ENCODE measurements at places on chromosomes 12 and 14.

DNA sequence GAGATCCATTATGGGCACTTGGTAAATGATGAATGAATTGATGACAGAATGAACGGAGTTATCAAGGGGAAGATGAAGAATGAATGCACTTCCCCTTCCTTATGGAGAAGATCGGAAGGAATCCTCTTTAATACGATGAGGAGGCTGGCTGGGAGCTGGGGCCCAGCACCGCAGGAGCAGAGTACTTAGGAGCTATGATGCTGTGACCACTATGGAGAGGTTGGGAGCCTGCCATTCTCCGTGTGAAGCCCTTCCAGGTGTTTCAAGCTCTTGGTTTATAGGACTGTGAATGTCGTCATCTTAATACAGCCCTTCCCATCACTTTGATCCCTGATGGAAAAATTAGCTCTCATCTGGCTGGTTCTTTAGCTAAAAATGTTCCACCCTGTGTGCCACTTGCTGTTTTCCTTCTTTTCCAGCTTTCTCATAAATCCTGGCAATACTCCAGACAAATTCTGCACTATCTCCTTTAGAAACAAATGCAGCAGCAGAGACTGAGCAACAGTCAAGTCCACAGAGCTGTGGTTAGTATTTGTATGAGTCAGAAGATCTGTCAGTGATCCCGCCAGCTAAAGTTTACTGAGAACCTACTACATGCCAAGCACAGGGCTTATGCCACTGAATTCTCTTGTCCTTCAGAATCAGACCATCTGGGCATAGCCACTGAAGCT is 263.1 kb upstream of the CRY1 start:
- DNase-seq, result peak; percentile 14

- no peak for DNase-seq
Observed at GRCh38 chr12:110943373-110943772, 23.0 kb upstream of the MYL2 start.

DNA sequence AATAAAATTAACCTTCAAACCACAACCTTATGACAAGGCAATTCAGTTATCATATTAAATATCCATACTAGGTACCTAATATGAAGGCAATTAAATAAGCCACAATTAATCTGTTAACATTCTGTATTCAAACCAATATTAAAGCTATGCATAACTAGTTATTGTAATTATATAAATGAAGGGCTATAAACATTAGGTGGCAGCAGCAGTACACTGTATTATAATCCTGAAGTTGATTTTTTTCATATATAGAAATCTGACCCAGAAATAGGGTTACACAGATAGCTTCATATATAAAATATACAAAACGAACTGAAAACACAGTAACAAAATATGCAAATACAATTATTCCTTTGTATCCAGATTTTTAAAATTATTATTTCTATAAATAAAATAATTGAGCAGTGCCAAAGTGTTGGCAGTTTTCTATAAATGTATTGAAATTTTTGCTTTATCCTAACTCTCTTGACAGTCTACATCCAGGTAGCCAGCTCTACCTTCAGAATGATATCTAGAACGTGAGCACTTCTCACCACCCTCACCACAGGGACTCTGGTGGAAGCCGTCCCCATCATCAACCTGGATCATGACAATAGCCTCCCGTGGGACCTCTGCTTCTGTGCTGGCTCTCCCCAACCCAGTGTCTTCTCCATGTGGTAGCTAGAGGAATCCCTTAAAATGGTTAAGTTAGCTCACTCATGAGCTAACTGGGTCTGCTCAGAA is 136.2 kb downstream of the MED13L start:
- DNase-seq, result no peak

- no peak for DNase-seq
Observed at GRCh38 chr14:99586761-99587459, 17.1 kb downstream of the CCDC85C start.

- DNase-seq, result no peak
Observed at GRCh38 chr14:77674931-77675330, 32.9 kb downstream of the ALKBH1 start.

DNA sequence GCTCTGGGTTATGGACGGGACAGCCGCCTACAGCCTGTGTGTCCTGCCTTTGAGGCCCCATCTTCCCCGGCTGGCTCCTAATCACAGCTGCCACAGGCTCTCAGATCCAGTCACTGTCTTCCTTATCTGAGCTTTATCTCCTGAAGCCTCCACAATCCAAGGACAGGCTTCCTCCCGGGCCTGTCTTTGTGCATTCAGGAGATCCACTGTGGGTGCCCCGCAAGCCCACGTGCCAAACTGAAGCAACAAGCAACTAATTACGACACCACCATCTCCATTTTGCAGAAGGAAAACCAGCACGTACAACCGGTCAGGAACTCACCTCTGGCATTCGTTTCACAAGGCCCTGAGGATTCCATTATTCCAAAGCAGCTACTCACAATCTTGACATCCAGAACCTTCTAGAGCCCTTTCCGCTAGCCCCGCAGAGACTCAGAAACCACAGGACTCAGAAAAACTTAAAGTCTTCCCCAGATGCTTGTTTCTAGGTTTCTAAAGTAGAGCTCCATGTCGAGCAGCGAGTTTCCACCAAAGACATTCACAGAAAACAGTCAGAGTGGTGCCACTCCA is 14.0 kb downstream of the SYNE3 start:
- no peak for DNase-seq

- peak; percentile 9 for DNase-seq
Observed at GRCh38 chr14:92122351-92122677, 545 bp downstream of the CPSF2 start.

DNA sequence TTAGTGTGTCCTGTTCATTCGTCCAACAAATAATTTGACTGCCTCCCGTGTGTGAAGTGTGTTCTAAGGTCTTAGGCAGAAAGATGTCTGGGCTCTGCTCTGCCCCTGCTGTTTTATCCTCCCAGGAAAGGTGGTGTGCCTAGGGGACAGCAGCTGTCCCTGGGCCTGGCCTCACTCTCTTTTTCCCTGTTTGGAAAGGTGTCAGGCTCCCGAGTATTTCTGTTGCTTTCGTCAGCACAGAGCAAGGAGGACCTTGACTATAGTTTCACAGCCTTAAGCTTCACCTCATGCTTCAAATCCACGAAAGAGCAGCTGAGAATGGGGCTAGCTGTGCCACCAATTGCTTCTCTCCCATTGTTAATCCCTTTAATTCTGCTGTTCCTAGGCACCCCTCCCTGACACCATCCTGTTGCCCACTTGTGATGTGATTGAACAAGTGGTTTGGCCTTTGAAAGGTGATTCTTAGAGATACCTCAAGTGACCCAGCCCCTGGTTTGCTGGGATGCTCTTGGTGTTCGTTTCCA is 54.2 kb downstream of the TGFB3 start:
- DNase-seq, result no peak

GRCh38 chr12:2688381-2688931 is 106.3 kb upstream of the FKBP4 start:
- DNase-seq, result no peak

GRCh38 chr12:22037947-22038346 is 8.1 kb upstream of the CMAS start:
- DNase-seq, result no peak

DNA sequence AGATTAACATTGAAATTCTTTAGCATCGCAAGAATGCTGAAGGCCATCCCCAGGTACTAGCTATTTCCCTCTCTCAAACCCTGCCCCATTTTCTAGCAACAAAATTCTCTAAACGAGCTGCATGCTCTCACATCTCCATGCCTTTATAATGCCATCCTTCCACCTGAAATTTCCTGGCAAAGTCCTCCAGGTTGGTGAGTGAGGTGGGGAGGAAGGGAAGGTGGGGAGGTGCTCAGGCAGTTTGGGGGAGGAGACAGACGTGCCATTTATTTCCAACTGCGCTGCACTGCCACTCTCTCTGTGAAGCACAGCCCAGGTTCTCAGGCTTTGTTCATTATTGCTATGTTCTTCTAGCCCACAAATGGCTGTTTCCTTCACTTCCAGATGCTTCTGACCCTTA is 208.4 kb downstream of the PAWR start:
- DNase-seq, result no peak

- DNase-seq, result peak; percentile 59
Observed at GRCh38 chr14:65824285-65824977, 411.9 kb downstream of the FUT8 start.

DNA sequence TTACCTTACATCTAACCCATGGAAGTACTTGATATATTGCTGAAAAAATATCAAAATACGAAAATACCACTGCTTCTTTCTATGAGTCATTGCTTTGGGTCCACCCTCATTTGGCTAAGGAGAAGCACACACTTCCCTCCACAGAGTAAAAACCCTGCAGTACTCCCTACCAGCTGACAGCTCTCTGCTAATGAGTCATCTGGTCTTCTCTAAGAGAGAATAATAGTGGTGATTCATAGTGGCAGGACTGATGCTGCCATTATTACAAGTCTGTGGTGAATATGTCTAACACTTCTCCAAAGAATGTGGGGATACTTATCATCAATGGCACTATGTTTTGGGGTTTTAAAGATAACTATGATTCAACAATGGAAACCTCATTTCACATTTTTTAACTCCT is 90.7 kb downstream of the PPFIA2 start:
- peak; percentile 63 for DNase-seq

All from fibroblast of gingiva (primary cell).